Naive B cell (primary cell): ENCODE measurements at places on chromosomes 5 and 9. TPM values are rescaled to one million over a fixed set of nuclear protein-coding genes. Genes with fewer than 3 reads are reported as not detected.
A peak's percentile ranks its signal among the peaks of the same experiment; 100 is the strongest.

The PAPPA gene
- not detected for polyA plus RNA-seq

The CAPSL gene
- not detected for polyA plus RNA-seq

The FBXL17 gene
- 8.1 TPM for polyA plus RNA-seq

The NDOR1 gene
- 4.6 TPM for polyA plus RNA-seq

The ROPN1L gene
- not detected for polyA plus RNA-seq

- no peak for DNase-seq
Measured at GRCh38 chr5:111931655-111932054, 174.7 kb upstream of the NREP start.

- no peak for DNase-seq
Measured at GRCh38 chr5:158586054-158586453, 513.7 kb downstream of the EBF1 start.

GRCh38 chr9:35618854-35619799 is 914 bp upstream of the CD72 start:
- peak; percentile 86 for DNase-seq

DNA sequence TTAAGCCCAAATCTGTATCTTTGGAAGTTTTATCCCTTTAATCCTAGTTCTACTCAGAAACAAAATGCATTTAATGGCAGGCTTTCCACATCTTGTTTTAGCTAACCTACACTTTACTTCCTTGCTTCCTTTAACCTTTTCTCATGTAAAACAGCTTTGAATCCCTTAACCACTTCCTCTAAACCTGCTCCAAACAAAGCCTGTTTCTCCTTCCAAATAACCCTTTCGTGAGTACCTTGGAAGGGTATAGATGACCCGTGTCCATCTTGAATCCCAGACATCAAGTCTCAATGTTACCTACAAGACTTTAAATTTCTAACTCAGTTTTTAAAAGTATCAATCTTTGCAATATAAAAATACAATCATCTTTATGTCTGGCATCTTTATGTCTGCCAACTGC is 78.4 kb downstream of the DROSHA start:
- no peak for DNase-seq

GRCh38 chr5:145470396-145470979 is 364.7 kb downstream of the PRELID2 start:
- no peak for DNase-seq
